ENCODE measurements at places on chromosomes 5 and 9. TPM values are rescaled to one million over a fixed set of nuclear protein-coding genes. Genes with fewer than 3 reads are reported as not detected.

Gene PRDM12
- not detected for total RNA-seq

Gene SYK
- 0.13 TPM for total RNA-seq

Gene IRX2
- 1.5 TPM for total RNA-seq

Gene ORM2
- not detected for total RNA-seq

- peak; percentile 67 for DNase-seq
Observed at GRCh38 chr9:81671880-81672280, 17.5 kb downstream of the TLE1 start.

GRCh38 chr9:2231829-2232228, 216.7 kb downstream of the SMARCA2 start:
- DNase-seq, result no peak

DNA sequence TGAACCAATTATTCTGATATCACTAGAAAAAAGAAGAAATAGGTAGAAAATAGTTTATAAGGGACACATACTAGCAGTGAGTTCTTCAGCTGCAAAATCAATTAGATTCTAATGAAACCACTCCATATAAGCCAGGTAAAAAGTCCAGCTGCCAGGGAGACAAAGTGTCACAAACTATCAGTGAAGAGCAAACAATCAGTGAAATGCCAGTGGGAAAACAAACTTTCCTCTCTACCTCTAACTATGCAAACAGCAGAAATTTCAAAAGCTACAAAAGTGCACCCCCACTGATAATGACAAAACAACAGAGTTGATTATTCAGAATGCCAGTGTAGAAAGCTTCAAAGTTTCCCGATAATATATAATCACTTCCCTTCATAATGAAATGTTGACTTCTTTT, 637.2 kb upstream of the ITGA1 start:
- no peak for DNase-seq

- no peak for DNase-seq
Observed at GRCh38 chr5:1032011-1032410, 23.4 kb downstream of the NKD2 start.

- no peak for DNase-seq
Observed at GRCh38 chr5:141484641-141485311, at the start of gene PCDHGC4. PCDHGC4 (plus strand) TSS chr5:141485030; CDS start chr5:141485174, 144 bp downstream.

- DNase-seq, result no peak
Observed at GRCh38 chr9:71544464-71544863, 223.8 kb downstream of the CEMIP2 start.

GRCh38 chr9:113558632-113559502, 95.3 kb downstream of the RGS3 start:
- DNase-seq, result peak; percentile 84

All from dermis microvascular lymphatic vessel endothelial cell (primary cell).